ENCODE measurements at places on chromosomes 6 and 20.

GRCh38 chr6:70764706-70765105 is 97.0 kb downstream of the SMAP1 start:
- DNase-seq = no peak

GRCh38 chr20:26308961-26309360 is 612.3 kb upstream of the ZNF337 start:
- DNase-seq = peak; percentile 35

DNA sequence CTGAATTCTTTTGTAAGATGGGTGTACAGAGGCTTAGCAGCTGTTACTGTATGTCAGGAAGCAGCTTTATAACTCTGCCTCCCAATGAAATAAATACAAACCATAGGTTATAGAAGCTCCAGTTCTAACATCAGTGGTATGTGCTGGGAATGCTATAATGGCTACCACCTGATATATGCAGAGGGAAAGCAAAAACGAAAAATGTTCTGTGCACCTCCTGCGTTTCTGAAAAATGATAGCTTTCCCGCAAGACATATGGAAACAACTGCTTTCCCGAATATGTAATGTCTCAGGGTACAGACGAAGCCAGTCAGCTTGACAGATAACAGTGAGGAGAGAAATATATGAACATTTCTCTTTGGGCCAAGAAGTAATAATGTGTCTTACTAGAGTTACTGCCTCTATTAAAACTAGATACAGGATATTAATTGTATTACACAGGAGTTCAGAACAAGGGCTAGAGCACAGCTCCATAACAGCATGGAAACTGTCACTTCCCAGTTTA is 517.0 kb upstream of the NRSN1 start:
- DNase-seq = no peak

DNA sequence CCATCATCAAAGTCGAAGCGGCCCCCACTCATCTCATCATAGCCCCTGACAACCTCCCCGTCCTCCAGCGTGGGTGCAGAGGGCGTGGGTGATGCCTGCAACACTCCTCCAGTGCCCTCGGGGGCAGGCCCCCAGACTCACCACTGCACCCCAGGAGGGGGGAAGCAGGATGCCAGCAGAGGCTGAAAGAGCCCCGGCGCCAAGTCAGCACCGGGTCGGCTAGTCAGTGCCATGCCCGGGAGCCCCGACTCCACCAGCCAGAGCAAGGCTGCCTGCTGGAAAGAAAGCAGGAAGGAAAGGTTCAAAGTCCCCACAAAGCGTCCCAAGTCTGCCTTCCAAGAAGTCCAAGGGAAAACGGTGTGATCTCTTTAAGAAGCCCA is 324 bp downstream of the JPH2 start:
- no peak for DNase-seq

- no peak for DNase-seq
Measured at GRCh38 chr6:25013246-25013645, 77.5 kb upstream of the RIPOR2 start.

GRCh38 chr6:112439432-112439831 is 92.3 kb downstream of the RFPL4B start:
- no peak for DNase-seq

DNA sequence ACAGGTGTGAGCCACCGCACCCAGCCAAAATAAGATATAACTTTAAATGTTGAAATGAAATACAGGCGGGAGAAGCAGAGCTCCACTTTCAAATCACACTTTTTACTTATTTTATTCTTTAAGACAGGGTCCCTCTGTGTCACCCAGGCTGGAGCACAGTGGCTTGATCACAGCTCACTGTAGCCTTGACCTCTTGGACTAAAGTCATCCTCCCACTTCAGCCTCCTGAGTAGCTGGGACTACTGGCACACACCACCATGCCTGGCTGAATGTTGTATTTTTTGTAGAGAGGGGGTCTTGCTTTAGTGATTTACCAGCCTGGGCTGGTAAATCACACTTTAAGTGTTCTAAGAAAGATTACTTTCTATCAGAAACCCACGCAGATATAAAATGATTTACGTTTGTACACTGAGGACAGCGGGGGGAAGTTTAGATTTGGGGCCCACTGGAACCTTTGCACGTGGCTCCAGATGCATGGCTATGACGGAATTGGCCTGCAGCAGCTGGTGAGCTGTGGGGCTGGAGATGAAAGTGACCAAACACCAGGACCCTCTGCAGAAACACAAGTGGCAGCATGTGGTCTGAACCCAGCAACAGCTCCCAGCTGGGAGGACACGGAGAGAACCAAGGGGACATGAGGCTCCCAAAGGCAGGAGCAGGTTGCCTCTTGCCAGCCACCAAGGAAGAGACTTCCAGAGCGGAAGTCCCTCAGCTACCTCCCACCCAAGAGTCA is 26.4 kb upstream of the TLDC2 start:
- DNase-seq = no peak

GRCh38 chr20:5024982-5025381 is 23.7 kb upstream of the SLC23A2 start:
- no peak for DNase-seq

DNA sequence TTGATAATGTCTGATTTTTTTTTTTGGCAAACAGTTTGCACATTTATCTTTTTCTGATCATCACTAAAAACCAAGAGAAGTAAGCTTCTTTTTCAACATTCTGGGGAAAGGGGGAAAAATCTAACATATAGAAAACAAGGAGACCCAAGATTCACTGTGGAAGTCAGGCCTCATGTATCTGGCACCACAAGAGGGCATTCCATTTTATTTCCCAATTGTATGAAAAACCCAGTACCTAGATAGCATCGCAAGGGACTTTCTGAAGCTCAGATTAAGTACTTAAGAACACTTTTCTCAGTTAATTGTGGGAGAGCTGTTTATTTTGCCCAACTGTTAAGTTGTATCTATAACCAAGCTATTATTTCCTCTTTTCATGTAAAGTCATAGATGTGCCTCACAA is 152.9 kb downstream of the KLHL32 start:
- no peak for DNase-seq

GRCh38 chr20:21099751-21100577 is 6.2 kb downstream of the LINC00237 start:
- DNase-seq = peak; percentile 27

- no peak for DNase-seq
Measured at GRCh38 chr6:110412360-110412759, 3.0 kb downstream of the DDO start.

DNA sequence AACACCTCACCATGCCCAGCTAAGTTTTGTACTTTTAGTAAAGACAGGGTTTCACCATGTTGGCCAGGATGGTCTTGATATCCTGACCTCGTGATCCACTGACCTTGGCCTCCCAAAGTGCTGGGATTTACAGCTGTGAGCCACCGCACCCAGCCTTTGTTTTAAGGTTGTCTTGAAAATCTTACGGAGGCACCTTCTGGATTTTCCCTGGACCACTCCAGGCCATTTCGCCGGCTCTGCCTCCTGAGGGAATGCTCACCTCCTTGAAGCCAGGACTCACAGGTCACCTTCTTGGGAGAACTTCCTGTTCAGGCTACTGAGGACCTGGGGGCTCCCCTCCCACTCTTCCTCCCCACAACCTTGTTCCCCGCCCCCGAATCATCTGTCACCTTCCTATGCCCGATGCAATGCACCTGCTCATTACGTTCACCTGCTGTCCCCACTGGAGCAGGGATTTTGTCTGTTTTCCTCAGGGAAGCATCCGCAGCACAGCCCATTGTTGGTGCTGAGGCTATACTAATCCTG is 19.4 kb upstream of the RAET1L start:
- DNase-seq = no peak

- DNase-seq = no peak
Measured at GRCh38 chr20:15047042-15047441, 709.6 kb upstream of the FLRT3 start.

- no peak for DNase-seq
Measured at GRCh38 chr6:70575899-70576495, 9.3 kb downstream of the SDHAF4 start.

DNA sequence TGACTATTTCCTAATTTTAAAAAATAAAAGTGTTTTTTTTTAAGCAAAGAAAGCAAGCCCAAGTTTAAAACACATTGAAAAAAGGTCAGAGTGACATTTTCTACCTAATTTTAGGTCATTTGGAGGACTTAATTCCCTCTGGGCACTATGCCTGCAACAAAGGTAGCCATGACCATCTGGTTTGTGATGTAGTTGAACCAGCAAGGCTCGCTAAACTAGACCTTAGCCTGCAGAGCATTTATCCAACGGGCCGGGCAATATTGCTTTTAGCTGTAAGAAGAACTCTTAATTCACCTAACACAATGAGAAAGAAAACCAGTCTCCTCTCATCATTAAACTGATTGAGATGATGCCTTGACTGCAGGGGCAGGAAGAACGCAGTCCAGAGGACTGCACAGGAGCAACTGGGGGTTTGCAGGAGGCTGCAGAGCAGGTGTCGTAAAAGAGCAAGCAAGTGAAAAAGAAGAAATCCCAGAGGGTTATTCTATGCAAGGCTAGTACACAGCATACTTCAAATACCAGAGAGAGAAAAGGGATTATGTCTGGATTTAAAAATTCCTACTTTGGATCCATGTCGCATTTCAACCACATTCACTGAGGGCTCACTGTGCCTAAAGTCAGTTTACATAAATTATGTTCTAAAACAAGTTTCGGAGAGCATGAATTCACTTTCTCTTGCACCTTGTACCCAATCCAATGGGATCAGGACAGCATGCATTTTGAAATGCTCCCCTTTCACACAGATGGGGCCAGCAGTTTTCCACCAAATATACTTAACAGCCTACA is 12.8 kb downstream of the TRAF3IP2 start:
- no peak for DNase-seq

DNA sequence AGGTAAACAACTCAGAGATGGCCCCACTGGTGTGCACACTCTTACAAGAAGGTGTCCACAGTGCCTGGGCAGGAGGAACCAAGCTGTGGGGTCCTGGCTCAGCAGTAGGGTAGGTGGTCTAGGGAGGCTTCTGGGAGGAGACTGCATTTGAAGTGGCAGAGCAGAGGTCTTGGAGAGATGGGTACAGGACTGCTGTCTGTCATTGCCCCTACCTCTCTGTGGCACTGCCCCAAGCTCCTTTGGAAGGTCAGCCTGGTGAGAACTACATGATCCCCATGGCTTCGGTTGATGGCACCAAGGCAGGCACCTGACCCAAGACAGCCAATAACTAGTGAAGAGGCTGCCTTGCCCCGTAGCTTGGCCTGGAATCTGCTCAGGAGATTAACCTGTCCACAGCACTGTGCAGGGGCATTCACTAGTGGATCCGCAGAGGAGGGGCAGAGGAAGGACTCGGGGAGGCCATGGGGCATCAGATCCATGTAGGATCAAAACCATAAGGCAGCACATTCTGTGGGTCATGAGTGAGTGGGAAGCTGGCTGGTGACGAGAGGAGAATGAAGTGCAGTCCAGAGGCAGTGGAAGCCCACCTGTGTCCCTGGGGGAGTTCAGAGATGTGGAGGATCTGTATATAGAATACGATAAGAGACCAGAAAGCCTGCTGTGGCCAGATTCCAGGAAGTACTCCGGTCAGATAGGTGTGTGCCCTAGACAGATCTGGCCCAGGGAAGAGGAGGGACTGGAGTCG is 162.0 kb downstream of the GRM4 start:
- DNase-seq = no peak

GRCh38 chr6:40799296-40800140 is 212.4 kb upstream of the LRFN2 start:
- no peak for DNase-seq

GRCh38 chr6:45445749-45446549 is 68.2 kb upstream of the SUPT3H start:
- DNase-seq = peak; percentile 31

DNA sequence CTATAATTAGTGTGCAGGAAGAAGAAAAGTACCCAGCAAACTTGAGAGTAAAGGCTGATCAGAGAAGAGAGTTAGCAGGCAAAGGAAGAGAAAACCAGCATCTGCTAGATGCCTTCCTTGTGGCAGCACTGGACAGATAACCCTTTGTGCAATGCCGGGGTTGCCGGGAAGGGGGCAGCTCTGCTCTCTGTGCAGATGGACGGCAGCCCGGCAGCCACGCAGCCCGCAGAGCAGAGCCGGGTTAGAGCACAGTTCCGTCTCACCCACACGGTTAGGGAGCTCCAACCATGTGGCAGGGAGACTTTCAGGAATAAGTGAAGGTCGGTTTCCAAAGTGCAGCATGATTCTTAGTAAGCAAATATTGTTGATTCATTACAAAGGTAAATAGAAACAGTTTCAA is 80.0 kb upstream of the RPS6KA2 start:
- DNase-seq = no peak

DNA sequence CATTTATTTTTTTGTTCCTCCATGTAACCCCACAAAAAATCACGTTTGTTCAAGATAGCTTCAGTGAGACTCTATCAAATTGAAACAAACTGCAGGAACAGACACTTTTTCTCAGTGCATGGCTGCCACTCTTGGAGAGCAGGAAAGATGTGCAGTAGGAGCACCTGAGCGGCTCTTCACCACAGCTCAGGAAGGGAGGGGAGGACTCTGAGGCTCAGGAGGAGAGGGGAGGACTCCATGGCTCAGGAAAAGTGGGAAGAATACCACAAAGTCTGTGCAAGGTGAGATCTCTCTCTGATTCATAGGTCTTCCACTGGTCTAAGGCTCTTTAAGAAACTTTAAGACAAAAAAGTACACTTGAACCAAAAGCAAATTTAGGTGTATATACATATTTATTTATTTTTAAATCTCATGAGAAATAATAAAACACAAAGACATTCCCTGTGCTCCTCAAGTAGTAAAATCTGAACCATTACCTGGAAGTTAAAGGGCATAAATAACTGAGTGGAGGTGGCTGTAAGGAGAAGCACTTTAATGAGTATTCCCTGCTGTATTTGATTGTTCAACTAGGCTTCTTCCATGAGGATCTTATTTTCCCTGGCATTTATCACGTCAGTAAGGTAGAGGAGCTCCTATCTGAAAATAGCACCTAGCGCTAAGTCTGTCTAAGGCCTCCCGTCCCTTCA is 69.2 kb upstream of the CCN6 start:
- DNase-seq = no peak

- no peak for DNase-seq
Measured at GRCh38 chr6:49453221-49453620, 9.8 kb downstream of the MMUT start.

- no peak for DNase-seq
Measured at GRCh38 chr20:25082498-25082873, 545 bp upstream of the VSX1 start.

- no peak for DNase-seq
Measured at GRCh38 chr6:108778421-108779186, 69.6 kb upstream of the ARMC2 start.

DNA sequence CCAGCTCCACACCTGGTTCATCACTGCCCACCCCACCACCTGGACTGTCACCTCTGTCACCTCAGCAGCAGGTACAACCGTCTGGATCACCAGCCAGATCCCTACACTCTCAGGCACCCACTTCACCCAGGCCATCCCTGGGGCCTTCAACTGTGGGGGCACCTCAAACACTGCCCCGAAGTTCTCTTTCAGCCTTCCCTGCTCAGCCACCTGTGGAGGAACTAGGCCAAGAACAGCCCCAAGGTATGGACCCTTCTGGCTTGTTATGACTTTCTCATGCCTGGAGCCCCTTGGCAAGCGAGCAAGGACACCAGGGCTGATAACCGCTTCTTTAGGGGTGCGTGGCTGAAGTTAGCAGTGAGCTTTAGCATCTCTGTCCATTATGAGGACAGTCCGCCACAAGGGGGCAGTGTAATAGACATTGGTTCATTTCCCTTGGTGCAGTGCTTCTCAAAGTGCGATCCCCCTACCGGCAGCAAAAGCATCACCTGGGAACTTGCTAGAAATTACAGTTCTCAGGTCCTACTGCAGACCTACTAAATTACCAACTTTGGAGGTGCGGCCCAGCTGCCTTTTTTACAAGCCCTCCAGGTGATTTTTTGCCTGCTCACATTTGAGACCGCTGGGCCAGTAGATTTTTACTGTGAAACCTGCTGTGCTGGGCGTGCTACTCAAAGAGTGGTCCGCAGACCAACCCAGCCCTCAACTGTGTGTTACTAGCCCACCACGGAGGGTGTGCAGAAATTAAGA is 32.5 kb downstream of the PNPLA1 start:
- peak; percentile 92 for DNase-seq
